ENCODE measurements at places on chromosomes 16 and 17.

DNA sequence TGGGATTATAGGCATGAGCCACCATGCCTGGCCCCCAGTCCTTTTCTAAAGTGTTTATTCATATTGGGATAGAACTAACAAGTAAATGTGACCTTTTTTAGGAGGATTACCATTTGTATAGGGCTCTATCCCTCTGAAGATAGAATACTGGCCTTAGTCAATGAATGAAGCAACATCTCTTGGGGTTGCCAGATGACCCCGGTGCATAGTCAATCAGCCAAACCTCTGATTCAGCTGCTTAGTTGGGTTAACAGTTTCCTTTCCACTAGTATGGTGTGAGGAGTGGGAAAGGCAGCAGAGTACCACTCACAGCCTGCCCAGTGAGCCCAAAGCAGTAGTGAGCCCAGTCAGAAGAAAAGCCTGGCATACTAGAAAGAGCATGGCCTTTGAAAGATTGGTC is 94.6 kb upstream of the TBX2 start:
- DNase-seq, result no peak

DNA sequence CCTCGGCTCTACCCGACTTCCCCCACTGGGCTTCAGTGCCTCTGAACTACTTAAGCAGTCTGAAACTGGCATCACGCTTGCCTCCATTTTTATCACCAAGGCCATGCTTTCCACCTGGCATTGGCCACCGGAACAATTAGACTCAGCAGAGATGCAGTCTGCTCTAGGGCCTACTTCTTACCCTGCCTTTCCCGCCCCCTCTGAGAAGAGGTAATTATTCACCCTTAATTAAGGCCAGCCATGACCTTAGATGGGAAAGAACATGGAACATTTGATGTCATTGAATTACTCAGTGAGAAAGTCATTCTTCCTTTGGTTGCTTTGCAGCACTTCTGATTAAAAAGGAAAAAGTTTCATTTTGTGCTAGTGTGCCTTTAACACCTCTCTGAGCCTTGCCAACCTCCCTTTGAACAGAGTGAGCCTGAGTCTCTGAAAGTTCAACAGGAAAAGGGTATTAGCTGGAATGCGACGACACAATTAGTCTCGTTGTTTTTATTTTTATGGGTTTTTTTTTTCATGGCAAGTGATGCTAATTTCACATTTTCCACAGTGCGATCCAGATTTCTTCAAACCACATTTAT is 60.9 kb upstream of the TNRC6A start:
- no peak for DNase-seq

DNA sequence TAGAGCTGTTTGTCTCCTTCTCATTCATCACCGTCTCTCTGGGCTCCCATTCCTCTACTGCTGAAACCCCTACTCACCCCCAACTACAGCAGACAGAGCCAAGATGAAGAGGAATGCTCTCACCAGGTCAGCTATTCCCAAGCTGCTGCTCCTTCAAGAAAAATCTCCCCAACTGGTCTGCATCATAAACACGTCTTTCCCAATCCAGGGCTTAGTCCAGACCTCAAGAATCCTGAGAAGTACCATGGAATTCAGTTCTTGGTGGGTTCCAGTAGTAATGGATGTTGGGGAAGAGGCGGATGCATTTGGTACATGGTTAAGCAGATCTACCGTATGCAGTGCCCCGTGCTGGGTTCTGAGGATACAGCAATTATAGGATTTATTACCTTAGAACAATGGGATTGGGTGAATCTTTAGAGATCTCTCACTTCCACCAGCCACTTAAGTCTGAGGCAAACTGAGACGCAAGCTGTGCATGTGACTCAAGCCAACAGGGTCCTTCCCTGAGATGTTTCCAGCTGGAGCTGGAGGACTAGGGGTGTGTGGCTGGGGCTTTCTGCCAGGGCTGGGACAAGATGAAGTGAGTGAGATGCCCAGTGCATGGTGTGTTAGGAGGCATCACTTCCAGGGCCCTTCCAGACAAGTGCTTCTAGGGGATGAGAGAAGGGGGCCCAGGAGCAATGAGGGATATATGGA is 232.7 kb upstream of the CDH5 start:
- DNase-seq, result no peak

DNA sequence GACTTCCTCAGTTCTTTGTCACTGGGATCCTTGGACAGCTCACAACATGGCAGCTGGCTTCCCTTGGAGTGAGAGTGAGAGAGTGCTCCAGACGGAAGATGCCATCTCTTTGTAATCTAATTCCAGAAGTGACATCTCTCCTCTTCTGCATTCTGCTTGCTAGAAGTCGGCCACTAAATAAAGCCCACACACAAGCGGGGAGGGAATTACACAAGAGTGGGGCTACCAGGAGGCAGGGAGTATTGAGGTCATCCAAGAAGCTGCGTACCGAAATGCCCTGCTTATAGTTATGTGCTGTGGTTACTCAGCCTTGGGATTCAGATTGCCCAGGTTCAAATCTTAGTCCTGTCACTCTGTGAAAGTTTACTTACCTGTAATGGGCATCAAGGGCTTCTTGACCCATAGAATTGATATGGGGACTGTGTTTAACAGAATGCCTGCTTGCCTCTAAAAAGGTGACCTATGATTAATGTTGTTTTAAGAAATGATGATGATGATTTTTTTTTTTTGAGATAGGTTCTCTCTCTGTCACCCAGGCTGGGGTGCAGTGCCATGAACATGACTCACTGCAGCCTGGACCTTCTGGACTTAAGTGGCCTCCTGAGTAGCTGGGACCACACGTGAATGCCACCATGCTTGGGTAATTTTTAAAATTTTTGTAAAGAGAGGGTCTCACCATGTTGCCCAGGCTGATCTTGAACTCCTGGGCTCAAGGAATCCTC is 120.9 kb upstream of the HS3ST2 start:
- DNase-seq, result no peak

- peak; percentile 56 for DNase-seq
Observed at GRCh38 chr17:29138184-29138955, 41.8 kb downstream of the MYO18A start.

- no peak for DNase-seq
Observed at GRCh38 chr16:81073560-81074330, 3.3 kb downstream of the C16orf46 start.

- DNase-seq, result no peak
Observed at GRCh38 chr17:47996201-47996600, 25.3 kb downstream of the CDK5RAP3 start.

GRCh38 chr16:29804455-29805231 is 1.7 kb upstream of the MAZ start:
- DNase-seq, result peak; percentile 59

DNA sequence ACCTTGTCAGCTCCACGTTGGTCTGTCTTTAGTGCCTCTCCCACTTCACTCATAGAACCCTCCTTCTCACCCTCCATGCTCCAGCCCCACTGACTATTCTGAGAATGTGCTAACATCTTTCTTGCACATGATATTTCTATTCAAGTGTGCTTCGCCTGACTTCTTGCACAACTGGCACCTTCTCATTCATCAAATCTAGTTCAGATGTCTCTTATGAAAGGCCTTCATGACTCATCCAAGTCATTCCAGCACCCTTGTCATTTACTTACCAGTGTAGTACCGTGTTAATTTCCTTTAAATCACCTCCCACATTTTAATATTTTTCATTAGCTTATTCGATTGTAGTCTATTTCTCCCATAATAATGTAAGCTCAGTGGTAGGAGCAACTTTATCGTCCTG is 197.8 kb upstream of the PIRT start:
- DNase-seq, result no peak

GRCh38 chr17:42846594-42847280 is 2.4 kb downstream of the AOC2 start:
- DNase-seq, result no peak

DNA sequence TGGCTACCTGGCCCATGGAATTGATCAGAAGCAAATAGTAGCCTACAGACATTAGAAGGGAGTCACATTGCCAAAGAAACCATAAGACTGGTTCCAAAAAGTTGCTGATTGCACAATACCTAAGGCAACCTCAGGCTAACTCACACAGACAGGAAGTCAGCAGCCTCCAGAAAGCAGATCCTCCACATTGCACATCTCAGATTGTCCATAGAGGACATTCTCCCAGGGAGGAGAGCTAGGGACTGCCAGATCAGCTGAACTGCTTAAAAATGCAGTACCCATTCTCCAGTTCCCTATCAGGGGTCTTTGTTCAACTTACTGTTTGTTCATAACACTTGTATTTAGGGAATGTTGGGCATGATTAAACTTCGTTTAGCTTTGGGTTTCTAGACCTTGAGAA is 4.2 kb downstream of the CCL3 start:
- DNase-seq, result peak; percentile 70

- no peak for DNase-seq
Observed at GRCh38 chr17:52287611-52288010, 129.1 kb upstream of the CA10 start.

GRCh38 chr17:72539981-72540897 is 419.4 kb downstream of the SOX9 start:
- DNase-seq, result peak; percentile 75

DNA sequence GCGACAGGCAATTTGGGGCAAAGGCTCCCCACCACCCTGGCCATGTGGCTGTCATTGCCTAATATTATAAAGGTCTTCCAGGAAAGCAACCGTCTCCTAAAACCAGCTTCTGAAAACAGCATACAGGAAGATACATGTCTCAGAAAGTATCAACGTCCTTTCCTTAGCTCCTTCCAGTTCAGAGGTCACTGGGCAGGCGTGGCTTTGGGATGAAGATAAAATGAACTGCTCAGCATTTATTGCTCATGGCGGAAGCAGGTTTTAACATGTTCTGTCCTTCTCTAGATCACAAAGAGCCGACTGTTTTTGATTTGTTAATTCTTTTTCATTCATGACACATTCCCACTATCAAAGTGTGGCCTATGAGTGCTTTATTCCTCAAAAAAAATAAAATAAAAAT is 8.0 kb downstream of the CFAP20 start:
- DNase-seq, result no peak

- no peak for DNase-seq
Observed at GRCh38 chr16:4172070-4172469, 55.8 kb upstream of the ADCY9 start.

GRCh38 chr16:1323296-1324239 is 9.9 kb upstream of the BAIAP3 start:
- DNase-seq, result no peak

DNA sequence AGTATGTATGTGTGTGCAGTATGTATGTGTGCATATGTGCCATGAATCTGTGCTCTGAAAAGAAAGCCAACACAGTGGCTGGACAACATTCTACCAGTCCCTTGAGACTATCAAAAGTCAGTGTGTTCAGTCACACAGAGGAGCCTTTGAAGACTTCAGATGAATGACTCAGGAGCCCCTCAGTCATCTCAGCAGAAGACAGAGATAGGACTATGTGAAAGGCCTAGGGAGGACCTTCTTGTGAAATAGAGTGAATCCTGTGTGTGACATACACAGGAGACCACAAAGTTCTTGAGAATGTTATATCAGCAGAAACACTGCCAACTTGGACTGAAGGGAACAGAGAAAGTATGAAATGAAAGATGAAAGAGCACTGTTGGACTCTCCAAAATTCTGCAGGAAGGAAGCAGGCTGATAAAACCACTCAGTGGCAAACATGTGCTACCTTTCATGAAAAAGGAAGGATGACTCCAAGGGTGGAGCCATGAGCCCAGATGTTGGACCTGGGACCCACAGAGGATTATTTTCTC is 108.4 kb downstream of the METRNL start:
- no peak for DNase-seq

DNA sequence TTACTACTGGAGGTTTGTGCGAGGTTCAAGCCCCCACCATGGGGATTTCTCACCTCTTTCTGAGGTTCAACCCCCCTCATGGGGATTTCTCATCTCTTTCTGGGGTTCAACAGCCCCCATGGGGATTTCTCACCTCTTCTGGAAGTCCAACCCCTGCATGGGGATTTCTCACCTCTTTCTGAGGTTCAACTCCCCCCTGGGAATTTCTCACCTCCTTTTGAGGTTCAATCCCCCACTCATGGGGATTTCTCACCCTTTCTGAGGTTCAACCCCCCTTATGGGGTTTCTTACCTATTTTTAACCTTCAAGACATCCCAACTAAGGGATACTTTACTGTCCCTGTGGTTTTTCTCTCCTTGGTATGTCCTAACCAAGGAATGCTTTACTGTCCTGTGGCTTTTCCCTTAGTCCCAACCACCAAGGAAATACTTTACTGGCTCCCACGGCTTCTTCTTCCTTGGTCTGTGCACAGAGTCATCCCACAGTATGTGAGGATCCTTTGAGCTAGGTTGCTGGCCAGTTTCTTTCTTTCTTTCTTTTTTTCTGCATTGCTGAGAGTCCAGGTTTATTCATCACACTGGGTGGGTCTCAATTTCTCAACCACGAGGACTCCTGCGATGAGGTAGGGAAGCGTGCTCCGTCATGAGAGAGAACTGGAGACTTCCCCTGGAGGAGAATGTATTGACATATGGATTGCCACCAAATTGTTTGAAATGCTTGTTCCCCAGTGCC is 2140.2 kb downstream of the TP53TG3F start:
- no peak for DNase-seq

GRCh38 chr16:1614456-1615102 is 2.4 kb downstream of the CRAMP1 start:
- peak; percentile 69 for DNase-seq

DNA sequence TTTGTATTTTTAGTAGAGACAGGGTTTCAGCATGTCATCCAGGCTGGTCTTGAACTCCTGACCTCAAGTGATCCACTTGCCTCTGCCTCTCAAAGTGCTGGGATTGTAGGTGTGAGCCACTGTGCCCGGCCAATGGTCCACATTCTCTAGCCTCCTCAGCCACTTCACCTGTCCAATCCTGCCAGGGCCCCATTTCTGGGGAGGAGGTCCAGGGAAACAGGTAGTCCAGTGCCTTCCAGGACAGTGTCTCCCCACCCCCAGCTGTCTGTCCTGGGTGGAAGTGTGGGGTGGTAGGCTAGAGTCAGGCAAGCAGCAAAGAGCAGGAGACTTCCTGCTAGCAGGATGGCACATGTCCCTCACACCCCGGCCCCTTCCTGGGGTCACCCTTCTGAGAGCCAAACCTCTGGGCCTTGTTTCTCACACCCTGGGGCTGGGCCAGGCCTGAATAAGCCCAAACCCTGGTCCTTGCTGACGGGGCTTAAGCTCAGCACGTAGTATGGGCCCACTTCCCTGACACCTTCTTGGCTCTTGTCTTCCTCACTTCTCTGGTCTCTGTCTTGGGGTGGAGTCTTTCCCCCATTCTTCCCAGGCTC is 5.0 kb downstream of the FHOD1 start:
- no peak for DNase-seq

GRCh38 chr16:27867122-27868110 is 196.1 kb downstream of the GSG1L start:
- peak; percentile 90 for DNase-seq

GRCh38 chr17:59561042-59561441 is 4.4 kb upstream of the DHX40 start:
- DNase-seq, result peak; percentile 86

GRCh38 chr17:9677411-9677810 is 32.1 kb downstream of the USP43 start:
- no peak for DNase-seq
